ENCODE measurements at places on chromosomes 1 and 21. TPM values are rescaled to one million over a fixed set of nuclear protein-coding genes. Genes with fewer than 3 reads are reported as not detected.

ERG gene
- polyA plus RNA-seq = 20.3 TPM

HES2 gene
- 0.73 TPM for polyA plus RNA-seq

DNA sequence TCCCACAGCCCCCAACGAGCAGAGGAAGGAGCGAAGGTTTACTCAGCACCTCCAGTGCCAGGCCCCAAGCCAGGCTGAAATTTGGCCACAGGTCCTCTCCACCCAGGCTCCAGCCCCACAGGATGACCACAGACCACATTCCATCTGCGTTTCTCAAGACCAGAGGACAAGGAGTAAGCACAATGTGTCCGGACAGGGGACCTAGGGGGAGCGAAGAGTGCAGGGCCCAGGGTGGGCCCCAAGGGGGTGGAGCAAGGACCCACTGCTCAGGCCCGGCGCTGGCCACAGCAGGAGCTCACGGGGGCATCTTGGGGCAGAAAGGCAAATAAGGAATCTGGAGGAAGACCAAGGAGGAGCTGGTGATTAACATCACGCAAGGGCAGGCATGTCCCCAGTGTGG lies 100.5 kb downstream of the NPHP4 start:
- no peak for DNase-seq

DNA sequence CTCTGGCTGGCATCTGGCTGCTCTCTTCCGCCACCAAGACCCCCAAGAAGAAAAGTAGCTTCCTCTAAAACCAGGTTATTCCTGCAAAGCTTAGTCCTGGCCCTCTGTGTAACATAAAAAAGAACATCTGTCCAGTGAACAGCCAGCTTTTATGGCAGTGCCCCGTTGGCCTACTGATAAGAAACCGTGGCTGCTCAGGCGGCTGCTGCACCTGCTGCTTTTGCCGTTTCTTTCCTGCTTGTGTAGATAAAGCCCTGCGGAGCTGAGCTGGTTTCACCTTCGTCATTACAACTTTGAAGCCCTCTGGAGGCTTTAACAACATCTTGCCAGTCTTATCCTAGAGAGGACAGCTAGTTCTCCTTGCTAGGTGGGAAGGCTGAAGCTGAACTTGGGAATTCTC lies 20.5 kb downstream of the ELAPOR1 start:
- no peak for DNase-seq

DNA sequence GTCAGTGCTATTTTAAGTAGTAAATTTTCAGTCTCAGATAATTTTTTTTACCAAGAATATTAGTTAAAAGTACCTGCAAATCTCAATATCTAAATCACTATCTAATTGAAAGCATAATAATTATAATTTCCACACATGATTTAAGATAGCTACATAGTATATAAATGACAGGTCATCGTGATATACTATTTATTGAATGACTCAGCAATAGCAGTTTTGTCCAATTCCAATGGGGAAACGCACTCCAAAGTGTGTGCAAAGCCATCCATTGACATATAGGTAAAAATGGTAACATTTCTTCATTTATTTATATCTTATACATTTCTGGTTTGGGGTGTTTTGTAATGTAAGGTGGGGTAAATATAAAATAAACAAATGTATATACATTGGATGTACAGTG lies 19.5 kb downstream of the ADGRL4 start:
- DNase-seq = no peak

- DNase-seq = no peak
Measured at GRCh38 chr1:195275710-195276109, 1332.5 kb downstream of the KCNT2 start.

PGM1 gene
- polyA plus RNA-seq = 32.1 TPM

BACE2 gene
- polyA plus RNA-seq = 31.7 TPM

DNA sequence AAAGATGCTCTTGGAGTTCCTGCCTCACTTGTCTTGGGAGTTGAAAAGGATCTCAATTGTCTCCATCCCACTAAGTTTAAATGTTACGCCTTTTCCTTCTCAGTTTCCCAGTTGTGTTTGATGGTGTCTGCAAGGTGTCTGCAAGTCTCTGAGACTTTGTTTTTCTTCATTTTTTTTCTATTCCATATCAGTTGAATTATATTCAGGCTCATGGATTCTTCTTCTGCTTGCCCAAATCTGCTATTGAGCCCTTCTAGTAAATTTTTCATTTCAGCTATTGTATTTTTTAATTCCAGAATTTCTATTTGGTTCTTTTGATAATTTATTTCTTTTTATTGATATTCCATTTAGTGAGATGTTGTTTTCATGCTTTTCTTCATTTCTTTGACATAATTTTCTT lies 47.4 kb upstream of the TSHB start:
- DNase-seq = no peak

DNA sequence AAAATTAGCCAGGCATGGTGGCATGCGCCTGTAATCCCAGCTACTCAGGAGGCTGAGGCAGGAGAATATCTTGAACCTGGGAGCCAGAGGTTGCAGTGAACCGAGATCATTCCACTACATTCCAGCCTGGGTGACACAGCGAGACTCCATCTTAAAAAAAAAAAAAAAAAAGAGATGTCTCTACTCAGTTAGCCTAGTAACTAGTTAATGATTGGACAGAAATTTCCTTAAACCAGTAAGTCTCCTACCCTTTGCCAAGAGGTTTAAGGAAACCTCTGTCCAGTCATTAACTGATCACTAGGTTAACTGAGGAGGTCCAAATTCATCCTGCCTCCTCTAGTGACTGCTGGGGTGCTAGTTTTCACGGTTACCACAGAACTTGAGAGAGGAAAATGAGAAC lies 143.9 kb upstream of the UBE2U start:
- DNase-seq = no peak

GRCh38 chr1:219161371-219161770 lies 12.3 kb upstream of the LYPLAL1 start:
- DNase-seq = no peak

C1orf185 gene
- not detected for polyA plus RNA-seq

- no peak for DNase-seq
Measured at GRCh38 chr1:176626572-176627061, 163.6 kb downstream of the PAPPA2 start.

GRCh38 chr1:51559501-51559900 lies 40.4 kb upstream of the EPS15 start:
- DNase-seq = no peak

DNA sequence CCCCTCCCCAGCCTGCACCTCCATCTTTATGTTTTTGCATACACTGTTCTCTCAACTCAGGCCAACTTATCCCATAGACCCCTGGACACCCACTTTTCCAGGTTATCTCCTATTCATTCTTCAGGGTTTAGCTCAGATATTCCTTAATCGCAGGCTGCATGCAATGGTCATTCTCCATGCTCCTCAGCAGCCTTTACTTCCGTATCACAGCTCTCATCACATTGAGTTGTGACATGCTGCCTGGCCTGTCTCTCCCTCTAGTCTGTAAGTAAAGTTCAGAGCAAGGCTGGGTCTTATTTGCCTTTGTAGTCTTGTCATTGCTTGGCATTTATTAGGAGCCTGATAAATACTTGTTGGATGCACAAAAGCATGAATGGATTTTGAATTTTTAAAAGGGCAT lies 6.9 kb downstream of the DNAJC6 start:
- DNase-seq = no peak

DNA sequence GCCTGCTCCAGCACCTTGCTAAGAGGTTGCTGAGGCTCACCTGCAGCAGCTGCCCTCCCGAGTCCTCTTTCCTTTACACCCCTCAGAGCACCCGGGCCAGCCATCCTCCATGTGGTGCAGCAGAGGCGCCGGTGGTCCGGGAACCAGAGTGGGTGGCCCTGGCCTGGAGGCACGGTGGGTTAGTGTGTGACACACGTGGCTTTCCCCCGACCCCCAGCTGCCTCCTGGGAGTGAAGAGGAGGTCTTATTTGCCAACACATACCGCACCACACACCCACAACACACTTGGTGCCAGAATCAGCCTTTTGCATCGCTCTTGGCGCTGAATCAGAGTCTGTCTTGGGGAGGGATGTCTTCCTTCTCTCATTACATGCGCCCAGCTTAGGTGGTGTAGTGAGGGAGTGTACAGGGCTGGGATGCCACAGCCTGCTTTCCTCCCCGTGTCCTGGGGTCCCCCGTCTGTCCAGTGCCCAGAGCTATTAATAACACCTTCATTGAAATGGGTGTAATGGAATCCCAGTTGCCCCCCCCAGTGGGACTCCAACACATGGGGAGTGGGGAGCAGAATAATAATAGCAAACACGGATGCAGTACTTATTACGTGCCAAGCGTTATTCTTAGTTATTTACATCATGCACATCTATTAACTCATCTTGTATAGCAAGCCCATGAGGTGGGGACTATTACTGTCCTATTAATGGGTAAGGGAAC lies 38.2 kb downstream of the MAPKAPK2 start:
- no peak for DNase-seq

DNA sequence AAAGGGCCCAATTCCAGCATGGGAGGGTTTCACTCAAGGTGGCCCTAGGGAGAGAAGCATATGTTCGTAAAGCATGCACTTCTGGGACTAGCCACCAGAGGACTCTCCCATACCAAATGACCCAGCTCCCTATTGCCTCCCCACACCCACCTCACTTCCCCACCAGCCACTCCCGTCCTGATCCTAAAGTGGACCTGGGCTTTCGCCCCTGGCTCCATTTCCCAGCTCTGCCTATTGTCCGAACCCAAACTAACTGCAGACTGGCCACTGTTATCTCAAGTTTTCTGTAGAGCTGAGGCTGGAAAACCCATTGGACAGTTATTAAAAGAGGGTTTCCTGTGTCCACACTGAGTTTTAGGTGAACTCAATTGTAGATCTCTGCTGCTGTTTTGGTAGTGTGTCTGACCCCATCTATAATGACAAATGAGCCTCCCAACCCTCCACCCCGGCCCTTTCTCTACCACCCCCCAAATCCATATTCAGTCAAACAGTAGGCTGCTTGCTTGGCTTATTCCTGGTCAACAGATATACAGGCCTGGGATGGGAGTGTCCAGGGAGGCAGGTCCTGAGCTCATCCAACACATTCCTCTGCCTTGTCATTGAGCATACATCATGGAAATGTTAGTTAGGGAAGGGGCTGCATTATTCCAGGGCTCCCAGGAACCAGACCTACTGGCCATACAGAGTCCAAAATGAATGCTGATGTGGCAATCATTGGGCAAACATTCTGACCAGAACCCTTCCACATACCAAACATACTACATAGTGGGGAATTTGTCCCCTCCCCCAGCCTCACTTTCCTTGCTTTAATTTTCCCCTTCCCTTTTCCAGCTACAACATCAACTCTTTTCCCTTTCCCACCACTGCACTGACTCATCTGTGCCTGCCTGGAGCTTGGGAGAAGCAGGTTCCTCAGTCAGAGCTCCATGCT lies 59.2 kb downstream of the ABCA4 start:
- DNase-seq = no peak

- no peak for DNase-seq
Measured at GRCh38 chr1:84299536-84300170, 1.9 kb upstream of the SAMD13 start.

TGFB2 gene
- 17.9 TPM for polyA plus RNA-seq

Measured in right renal pelvis (tissue), 4 donors.